ENCODE measurements at places on chromosomes 5 and 9. TPM values are rescaled to one million over a fixed set of nuclear protein-coding genes. Genes with fewer than 3 reads are reported as not detected.
A peak's percentile ranks its signal among the peaks of the same experiment; 100 is the strongest.

SPINK13 gene
- not detected for polyA plus RNA-seq

CCDC187 gene
- polyA plus RNA-seq = 2.0 TPM

PCDHGB2 gene
- polyA plus RNA-seq = 1.0 TPM

RANBP17 gene
- polyA plus RNA-seq = 5.8 TPM

MZB1 gene
- polyA plus RNA-seq = 1.3 TPM

PCDHB9 gene
- 0.73 TPM for polyA plus RNA-seq

DNA sequence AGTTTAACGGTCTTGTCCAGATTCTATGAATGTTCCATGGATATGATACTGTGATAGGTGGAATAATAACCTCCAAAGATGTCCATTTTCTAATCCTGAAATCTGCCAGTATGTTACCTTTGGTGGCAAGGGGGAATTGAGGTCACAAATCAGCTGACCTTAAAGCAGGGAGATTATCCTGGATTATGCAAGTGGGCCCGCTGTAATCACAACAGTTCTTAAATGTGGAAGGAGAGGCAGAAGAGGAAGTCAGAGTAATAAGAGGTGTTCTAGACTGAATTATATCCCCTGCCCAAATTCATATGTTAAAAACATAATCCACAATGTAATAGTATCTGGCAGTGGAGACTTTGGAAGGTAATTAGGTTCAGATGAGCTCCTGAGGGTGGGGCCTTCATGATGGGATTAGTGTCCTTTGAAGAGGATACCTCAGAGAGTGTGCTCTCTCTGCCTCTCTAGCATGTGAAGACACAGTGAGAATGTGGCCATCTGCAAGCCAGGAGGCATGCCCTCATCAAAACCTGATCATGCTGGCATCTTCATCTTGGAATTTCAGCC is 47.6 kb upstream of the ZFAND5 start:
- DNase-seq = no peak
- no peak overlapping the region for H3K4me3 ChIP-seq
- no peak overlapping the region for H3K27ac ChIP-seq
- no peaks in the 10 kb centered on the region for H3K36me3 ChIP-seq
- no peaks in the 10 kb centered on the region for H3K4me1 ChIP-seq

- H3K4me1 ChIP-seq = peaks cover 81% of the 10 kb centered on the region
- peak; percentile 94 for DNase-seq
- H3K4me3 ChIP-seq = peak overlapping the region; percentile 47
- H3K27ac ChIP-seq = peak overlapping the region; percentile 89
- H3K27me3 ChIP-seq = no peaks in the 10 kb centered on the region
Observed at GRCh38 chr5:1182633-1183423, 18.6 kb upstream of the SLC6A19 start.

GRCh38 chr9:123450098-123450770 is 94.2 kb downstream of the CRB2 start:
- no peak overlapping the region for H3K4me3 ChIP-seq
- no peak for DNase-seq
- H3K27me3 ChIP-seq = no peaks in the 10 kb centered on the region
- peaks cover 39% of the 10 kb centered on the region for H3K36me3 ChIP-seq
- H3K27ac ChIP-seq = no peak overlapping the region

GRCh38 chr9:100579665-100580064 is 1.8 kb downstream of the CAVIN4 start:
- no peaks in the 10 kb centered on the region for H3K4me1 ChIP-seq
- H3K4me3 ChIP-seq = no peak overlapping the region
- H3K36me3 ChIP-seq = no peaks in the 10 kb centered on the region
- H3K27ac ChIP-seq = no peak overlapping the region

GRCh38 chr9:114431770-114432169 is 44.0 kb upstream of the AKNA start:
- no peaks in the 10 kb centered on the region for H3K36me3 ChIP-seq
- DNase-seq = no peak
- no peaks in the 10 kb centered on the region for H3K27me3 ChIP-seq
- H3K4me3 ChIP-seq = no peak overlapping the region
- H3K4me1 ChIP-seq = no peaks in the 10 kb centered on the region
- no peak overlapping the region for H3K27ac ChIP-seq

GRCh38 chr5:179224741-179225140 is 120.5 kb downstream of the ADAMTS2 start:
- no peaks in the 10 kb centered on the region for H3K27me3 ChIP-seq
- no peak overlapping the region for H3K4me3 ChIP-seq

DNA sequence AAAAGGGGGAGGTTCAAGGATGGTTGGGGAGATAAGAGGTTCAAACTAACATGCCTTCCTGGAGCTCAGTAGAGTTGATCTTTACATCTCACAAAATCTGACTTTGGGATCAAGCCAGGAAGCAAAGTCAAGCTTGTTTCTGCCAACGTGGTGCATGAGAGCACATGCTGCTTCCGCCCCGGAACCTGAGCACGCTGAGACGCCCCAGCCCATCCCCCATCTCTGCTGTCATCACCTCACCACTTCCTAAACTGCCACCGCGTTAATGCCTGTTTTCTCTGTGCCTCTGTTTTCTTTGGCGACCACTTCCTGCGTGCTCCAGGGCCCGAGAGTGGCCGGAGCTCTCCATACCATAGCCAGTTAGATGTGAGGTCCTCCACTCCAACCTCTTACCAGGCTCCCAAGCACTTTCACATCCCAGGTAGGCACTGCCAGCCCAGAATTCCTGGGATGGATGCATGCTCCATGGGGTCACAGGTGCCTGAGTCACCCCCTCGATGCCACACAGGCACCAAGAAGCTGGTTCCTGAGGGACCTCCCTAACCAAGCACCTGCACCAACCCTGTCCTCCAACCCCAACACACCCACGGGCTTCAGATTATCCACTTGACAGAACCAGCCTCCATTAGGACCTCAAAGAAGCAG is 31.2 kb upstream of the AFAP1L1 start:
- peak; percentile 13 for DNase-seq
- H3K36me3 ChIP-seq = no peaks in the 10 kb centered on the region
- no peak overlapping the region for H3K27ac ChIP-seq

GRCh38 chr5:100273846-100274580 is 261.2 kb upstream of the FAM174A start:
- DNase-seq = no peak
- no peaks in the 10 kb centered on the region for H3K4me1 ChIP-seq
- H3K27ac ChIP-seq = no peak overlapping the region
- no peak overlapping the region for H3K4me3 ChIP-seq
- H3K36me3 ChIP-seq = no peaks in the 10 kb centered on the region
- no peaks in the 10 kb centered on the region for H3K27me3 ChIP-seq

DNA sequence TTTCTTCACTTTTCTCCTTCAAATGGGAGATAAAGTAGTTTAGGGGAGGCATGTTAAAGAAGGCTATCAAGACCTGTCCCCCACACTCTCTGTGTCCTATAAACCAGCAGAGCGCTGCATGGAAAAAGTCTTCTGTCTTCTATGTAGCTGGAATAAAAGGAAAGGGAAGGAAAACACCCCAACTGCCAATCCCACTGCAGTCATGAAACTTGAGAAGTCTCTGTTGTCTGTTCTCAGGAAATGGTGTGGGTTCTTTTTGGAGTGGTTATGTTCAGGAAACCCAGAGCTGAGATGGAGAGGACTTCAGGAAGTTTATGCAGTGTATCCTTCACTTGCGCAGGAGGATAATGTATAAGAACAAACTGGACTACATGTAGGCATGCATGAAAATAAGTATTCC is 274.3 kb downstream of the GAS1 start:
- no peak overlapping the region for H3K4me3 ChIP-seq
- H3K27me3 ChIP-seq = no peaks in the 10 kb centered on the region
- no peaks in the 10 kb centered on the region for H3K36me3 ChIP-seq
- H3K27ac ChIP-seq = no peak overlapping the region

DNA sequence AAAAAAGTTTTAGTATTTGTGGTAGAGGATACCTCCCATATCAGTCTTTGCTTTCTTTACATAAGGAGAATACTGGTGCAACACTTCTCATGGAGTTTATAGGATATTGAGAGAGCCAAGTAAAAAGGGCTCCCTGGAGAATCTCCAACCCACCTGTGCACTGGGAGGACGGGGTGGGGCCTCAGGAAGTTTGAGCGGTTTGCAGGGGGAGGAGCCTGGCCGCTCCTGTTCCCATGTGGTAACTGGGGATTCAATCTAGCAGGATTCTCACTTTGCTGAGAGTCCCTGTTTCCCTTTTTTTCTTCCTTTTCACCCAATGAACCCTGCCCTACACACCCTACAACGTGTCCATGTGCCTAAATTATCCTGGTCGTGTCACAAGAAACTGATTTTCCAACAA is 82.8 kb downstream of the APTX start:
- H3K27ac ChIP-seq = no peak overlapping the region
- no peaks in the 10 kb centered on the region for H3K4me1 ChIP-seq
- no peak for DNase-seq
